ENCODE measurements at places on chromosomes 2 and 18.

GRCh38 chr18:46161703-46162396 is 57.7 kb downstream of the HAUS1 start:
- DNase-seq, result no peak

DNA sequence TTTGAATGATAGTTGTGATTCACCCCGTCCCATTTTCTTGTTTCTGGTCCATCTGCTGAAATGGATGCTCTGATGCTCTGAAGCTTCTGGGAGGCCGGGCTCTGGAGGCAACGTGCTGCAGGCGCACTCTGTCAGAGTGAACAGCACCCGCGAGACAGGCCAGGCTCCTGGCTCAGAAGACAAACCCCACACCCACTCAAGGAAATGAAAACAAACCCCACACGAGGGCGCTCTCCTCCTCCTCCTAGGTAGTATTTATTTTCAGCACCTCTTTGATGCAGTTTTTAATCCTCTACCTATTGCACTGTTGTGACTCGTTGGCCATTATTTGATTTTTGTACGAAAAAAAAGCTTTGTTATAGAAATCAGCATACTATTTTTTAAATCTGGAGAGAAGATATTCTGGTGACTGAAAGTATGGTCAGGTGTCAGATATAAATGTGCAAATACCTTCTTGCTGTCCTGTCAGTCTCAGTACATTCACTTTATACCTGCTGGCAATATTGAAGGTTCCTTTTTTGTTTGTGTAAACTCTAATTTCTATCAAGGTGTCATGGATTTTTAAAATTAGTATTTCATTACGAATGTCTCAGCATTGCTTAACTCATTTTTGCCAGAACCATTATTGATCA is 10.3 kb upstream of the CHST10 start:
- DNase-seq, result peak; percentile 69

- no peak for DNase-seq
These were observed 17.8 kb downstream of the MAPRE3 start for GRCh38 chr2:26988058-26988860.

GRCh38 chr2:67323209-67323991 is 73.7 kb upstream of the ETAA1 start:
- no peak for DNase-seq

DNA sequence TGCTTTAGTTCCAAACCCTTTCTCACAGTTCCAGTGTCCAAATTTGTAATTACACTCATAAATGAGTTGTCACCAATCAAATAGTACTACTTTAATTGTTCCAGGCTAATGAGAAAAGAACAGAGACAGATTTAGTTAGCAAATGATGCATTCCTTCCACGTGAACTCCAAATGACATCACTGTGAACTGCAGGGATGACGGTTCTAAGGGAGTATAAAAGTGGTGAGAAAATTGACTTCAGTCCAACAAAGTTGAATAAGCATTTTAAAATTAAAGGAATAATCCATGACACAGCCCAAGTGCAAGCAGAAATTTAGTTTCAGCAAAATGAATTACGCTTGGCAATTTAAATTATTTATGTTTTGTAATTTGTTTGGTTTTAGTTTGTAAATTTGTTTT is 102.0 kb upstream of the LRATD1 start:
- DNase-seq, result no peak

- DNase-seq, result no peak
These were observed 70.1 kb downstream of the SETBP1 start for GRCh38 chr18:44750774-44751173.

- no peak for DNase-seq
These were observed 788.1 kb downstream of the TRIB2 start for GRCh38 chr2:13504808-13505207.

DNA sequence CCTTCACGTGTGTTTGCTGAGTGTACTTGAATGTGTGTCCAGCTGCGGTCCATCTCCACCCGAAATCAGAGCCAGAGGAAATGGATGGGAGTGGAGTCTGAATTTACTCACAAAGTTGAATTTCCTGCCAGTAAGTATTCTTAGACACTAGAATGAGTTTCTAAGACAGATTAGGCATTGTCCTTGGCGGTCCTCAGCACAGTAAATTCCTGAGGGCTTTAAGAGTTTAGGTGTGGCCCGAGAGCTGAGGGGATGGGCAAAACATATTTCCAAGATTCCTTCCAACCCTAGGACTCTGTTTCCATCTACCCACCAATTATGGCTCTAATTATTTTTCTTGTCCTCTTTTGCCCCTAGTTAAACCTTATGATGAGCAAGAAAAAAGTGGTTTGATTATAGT is 90.3 kb upstream of the PHLPP1 start:
- DNase-seq, result no peak

- DNase-seq, result no peak
These were observed 20.0 kb upstream of the SLC8A1 start for GRCh38 chr2:40471866-40472265.

DNA sequence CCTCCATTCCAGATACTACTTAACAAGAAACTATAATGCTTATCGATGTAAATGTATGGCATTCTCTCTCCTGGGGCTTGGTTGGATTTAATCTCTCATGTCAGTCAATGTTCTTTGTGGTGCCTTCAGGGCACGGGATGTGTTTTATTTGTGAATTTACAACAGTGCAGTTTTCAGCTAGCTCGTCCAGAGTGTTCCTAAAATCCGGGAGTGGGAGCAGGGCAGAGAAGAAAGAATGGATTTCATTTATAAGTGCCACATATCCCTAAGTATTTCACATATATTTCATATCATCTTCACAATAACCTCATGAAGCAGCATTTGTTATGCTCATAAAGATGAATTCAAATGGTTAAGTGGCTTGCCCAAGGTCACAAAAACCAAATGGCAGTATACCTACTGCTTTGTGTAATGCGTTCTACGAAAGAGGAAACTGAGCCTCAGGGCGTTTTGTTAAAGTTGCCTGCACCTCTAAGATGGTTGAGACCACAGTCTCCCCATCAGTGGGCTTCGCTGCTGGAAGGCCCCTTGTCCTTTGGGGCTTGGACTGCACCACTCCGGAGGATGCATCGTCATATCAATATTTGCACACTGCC is 134.7 kb upstream of the MGAT5 start:
- DNase-seq, result no peak

DNA sequence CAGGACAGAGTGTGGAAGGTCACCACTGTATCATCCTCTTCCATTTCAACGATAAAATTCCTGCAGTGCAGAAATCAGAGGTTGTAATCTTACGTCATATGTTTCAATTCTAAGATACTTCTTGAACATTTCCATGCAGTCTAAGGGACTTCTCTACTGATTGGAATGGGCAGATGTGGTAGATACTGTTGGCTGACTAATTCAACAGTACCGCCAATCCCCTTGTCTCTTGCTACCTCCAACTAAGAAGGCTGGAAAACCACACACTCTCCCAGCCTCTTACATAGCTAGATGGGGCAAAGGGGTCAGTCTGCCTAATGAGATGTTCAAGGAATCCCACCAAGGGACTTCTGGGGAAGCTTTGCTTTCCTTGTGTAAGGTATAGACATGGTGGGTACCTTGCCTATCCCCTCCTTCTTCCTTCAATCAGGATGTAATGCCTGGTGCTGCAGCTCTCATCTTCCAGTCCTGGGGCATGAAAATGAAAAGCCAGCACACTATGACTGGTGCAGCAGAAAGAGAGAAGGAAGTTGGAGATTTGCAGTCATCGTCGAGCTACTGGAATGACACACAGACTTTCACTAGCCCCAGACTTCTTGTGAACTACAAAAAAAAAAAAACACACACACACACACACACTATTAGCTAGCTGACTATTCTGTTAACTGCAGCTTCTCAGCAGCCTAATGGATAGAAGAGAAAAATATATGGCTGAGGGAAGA is 84.1 kb downstream of the ALPK2 start:
- DNase-seq, result no peak

GRCh38 chr18:12464731-12465130 is 57.0 kb downstream of the PRELID3A start:
- DNase-seq, result no peak

DNA sequence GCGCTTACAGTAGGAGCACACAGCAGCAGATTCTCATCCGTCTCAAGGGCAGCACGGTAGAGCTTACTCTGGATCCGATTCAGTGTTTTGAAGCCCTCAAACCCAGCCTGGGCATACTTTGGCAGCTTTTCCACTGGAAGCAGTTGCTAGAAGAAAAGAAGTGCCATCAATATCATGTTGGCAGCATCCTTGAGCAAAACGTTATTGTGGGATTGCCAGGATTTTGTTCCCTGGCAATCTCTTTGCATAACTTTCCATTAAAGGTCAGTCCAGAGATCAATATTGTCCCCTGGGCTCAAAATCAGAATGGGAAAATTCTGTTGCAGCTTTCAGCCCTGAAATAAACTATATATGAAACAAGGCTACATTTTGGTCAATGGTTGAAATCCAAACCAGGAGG is 8.4 kb downstream of the SNRNP200 start:
- no peak for DNase-seq

DNA sequence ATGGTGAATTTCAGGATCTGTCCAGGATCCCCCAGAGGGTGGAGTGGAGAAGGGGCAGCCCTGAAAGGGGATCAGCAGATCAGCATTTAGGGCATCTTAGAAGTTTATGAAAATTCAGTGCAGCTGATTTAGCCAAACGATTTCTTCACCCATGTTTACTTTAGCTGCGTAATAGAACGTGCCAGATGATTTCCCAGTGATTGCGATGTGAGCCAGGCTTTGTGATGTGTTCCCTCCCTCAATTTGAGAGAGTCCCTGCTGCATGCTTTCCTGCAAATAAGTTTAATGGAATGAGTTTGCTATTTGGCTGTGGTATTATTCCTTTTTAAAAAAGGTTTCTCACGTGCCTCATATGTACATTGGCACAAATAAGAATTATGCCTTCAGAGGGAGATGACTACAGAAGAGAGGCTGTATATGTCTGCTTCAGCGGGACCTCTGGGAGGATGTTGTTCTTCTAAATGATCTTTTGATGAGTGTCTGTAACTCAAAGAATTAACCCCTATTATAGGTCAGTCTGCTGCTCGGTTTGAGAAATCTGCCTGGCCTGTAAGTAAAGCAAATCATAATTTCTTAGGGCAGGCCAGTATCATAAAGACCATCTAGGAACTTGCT is 111.9 kb downstream of the MRO start:
- no peak for DNase-seq

- no peak for DNase-seq
These were observed 228.6 kb downstream of the CD226 start for GRCh38 chr18:69718912-69719547.
